NCI-H510A (cell line): ENCODE measurements at places on chromosomes 2 and 18.

- no peak for DNase-seq
These were observed 588.0 kb upstream of the NRXN1 start for GRCh38 chr2:51619961-51620360.

DNA sequence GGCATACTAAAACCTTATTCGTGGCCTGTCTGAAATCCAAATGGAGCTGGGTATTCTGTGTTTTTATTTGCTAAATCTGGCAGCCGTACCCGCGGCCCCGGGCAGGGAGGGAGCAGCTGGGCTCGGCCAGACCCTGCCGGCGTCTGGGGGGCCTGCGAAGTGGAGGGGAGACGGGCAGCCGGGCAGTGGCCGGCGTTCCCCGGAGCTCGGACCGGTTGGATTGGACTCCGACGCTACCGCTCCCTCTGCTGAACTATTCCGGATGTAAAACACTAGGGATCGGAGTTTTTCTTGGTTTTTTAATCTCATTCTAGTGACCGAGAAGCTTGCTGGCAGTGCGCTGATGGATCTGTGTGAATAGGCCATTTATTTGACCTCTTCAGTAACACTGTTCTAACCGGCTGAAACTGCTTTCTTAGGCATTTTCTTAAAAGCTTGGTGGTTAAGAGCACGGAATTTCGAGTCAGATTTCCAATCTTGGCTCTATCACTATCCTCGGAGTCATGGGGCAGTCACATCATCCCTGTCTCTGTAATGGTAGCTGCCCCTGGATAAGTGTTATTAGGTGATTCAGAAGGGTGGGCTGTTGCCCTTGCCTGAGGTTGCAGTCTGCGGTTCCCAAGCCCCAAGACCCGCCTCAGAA, 694 bp downstream of the UNC50 start:
- no peak for DNase-seq

GRCh38 chr2:39851651-39852110, 72.6 kb upstream of the THUMPD2 start:
- no peak for DNase-seq

- no peak for DNase-seq
These were observed 8.6 kb downstream of the KANSL1L start for GRCh38 chr2:210162466-210163124.
